Kidney capillary endothelial cell (primary cell): ENCODE measurements at places on chromosomes 6 and 20.
A peak's percentile ranks its signal among the peaks of the same experiment; 100 is the strongest.

DNA sequence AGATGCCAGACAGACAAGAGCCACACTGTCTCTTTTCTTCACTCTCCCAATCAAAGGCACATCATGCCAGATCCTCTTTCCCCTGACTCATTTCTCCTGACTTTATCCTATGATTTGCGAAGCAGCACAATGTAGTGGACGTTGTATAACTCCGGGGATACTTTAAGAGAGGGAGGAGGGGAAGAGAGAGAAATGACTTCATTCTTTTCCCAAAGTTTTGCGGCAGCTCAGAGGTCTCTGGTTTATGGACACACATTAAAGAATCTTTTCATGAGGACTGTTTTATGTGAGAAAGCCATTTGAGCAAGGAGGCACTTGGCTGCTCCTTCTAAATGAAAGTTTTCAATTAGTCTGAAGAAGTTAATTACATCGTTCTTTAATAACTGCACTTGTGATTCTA is 75.1 kb upstream of the MC3R start:
- no peak for DNase-seq

DNA sequence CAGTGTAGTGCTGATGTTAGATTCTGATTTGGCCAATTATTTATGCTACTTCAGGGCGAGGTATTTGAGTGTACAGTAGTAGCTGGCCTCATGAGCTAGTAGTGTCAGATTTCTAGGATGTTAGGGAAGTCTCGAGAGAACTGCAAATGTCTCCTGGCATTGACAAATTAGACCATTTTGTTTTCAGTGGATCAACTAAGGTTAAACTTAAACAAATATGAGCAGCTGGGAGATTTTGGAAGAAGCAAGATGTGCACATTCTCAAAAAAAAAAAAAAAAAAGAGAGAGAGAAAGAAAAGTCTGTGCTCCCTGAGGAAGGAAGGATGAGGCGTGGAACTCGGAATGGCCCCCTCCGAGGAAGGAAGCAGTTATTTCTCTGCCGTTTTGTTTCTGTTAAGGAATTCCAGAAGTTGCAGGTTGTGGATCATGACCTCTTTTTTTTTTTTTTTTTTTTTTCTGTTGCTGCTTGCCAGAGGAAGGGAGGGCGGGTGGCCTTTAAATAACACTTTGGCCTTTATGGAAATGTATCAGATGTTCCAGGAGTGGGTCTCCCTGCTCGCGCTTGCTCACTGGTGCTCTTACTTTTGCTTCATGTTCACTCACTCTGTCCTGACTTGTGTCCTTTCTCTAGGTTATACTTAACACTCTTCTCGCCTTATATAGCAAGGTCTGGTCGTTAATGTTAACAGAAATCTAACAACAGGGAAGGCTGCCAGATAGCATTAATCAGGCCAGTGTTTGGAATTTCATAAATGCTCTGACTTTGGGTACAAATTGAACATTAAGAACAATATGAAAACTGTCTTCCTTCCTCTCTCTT is 124.4 kb downstream of the TCP11 start:
- no peak for DNase-seq

DNA sequence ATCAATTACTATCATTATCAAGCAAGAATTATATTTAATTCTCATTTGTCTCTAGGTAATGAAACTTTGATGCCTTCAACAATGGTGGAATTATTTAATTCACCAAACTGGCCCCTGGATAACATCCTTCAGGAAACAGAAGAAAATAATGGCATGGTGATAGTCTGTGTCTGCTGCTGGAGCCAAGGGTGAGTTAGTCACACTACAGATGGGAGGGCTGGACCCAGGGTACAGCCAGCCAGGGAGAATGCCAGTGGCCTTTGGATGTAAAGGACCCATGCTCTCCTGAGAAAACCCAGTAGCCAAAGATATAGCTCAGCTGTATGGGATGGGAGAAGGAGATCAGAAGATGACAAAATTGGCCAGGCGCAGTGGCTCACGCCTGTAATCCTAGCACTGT is 60.0 kb upstream of the CNKSR3 start:
- peak; percentile 11 for DNase-seq

GRCh38 chr6:161066511-161066910 is 74.9 kb downstream of the MAP3K4 start:
- DNase-seq = no peak

GRCh38 chr20:43681991-43682410 is 15.1 kb downstream of the MYBL2 start:
- DNase-seq = no peak

DNA sequence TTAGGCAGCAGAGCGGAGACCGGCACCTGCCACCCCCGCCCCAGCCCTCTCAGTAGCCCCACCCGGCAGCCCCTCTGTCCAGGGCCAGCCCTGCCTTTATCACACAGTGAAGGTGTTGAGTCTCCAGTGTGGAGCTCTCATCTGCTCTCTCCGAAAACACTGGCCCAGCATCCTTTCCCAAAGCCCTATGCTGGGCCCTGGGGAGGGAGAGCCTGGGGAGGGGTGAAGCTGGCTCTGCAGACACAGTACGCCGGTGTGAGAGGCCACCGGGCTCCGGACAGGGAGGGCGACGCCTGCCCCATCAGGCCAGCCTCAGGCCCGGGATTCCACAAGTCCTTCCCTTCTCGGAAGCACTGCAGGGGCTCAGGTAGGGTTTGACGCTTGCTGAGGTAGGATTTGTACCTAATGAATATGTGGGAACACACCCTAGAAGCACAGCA is 186.9 kb downstream of the ERMARD start:
- no peak for DNase-seq

- DNase-seq = no peak
Measured at GRCh38 chr6:51738614-51739013, 348.8 kb downstream of the PKHD1 start.

GRCh38 chr20:21344206-21344900 is 41.2 kb downstream of the XRN2 start:
- no peak for DNase-seq

- no peak for DNase-seq
Measured at GRCh38 chr6:167877994-167878779, 51.5 kb downstream of the AFDN start.

- DNase-seq = peak; percentile 90
Measured at GRCh38 chr6:131954775-131955107, 3.6 kb upstream of the CCN2 start.

- no peak for DNase-seq
Measured at GRCh38 chr20:63179687-63180568, 36.0 kb downstream of the YTHDF1 start.

DNA sequence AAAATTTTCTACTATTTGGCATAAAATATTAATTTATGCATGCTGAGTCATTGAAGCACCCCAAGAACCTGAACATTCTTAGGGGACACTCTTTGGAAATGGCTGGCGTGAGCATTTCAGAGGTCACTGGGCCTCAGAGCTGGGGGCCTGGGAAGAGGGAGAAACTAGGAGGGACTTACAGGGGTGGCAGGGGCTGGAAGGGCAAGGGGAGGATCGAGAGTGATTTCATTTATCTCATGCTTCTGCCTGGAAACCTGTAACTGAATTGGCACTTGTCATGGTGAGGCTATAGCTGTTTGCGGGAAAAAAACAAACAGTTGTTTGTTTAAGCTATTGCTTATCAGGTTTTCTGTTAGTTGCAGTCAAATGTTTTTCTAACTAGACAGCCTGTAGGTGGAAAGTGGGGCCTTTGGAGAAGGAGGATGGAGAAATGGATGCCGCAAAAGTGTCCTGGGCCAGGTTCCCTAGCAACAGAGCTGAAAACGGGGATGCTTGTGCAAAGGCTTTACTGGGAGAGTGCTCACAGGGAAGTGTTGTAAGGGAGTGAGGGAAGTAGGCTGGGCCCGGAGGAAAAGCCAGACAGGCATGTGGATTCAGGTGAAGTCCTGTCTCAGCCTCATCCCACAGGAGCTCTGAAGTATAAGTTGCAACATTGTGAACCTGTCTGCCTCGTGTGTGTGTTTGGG is 36.4 kb upstream of the KAT14 start:
- DNase-seq = no peak

DNA sequence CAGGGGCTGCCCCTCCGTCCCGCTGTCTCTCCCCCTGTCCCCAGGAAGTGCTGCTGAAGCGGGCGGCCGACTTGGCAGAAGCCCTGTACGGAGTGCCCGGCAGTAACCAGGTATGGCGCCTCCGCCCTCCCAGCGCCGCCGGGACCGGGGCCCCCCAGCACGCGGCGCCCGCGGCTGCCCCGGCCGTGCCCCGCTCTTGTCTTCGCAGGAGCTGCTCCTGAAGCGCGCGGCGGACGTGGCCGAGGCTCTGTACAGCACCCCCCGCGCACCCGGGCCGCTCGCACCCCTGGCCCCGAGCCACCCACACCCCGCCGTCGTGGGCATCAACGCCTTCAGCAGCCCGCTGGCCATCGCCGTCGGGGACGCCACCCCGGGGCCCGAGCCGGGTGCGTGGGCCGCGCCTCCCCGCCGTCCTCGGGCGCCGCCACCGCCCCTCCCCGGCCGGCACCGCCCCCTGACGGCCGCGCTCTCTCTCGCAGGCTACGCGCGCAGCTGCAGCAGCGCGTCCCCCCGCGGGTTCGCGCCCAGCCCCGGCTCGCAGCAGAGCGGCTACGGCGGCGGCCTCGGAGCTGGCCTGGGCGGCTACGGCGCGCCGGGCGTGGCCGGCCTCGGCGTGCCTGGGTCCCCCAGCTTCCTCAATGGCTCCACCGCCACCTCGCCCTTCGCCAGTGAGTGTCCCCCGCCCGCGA is 48.4 kb downstream of the CPXM1 start:
- DNase-seq = no peak

DNA sequence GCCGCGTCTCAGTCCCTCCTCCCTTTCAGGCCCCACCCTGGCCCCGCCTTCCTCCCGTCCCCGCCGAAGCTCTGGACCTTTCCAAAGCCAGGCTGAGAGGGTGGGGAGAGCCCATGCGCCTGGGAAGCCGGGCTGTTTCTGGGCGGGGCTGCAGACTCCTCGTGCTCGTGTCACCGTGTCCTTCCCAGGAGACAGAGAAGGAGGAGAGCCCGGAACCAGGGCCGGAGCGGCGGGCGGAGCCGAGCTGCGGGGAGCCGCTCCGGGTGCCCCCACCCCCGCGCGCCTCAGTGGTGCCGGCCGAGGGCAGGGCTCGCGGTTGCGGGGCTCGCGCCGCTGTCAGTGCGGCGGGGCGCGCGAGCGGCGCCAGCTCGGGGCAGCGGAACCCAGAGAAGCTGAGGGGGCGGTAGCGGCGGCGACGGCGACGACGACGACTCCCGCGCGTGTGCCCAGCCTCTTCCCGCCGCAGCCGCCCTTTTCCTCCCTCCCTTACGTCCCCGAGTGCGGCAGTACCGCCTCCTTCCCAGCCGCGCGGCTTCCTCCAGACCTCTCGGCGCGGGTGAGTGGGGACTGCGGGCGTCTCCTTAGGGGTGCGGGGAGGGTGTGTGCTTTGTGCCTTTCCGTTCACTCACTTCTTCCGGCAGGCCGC is at the start of gene RALY:
Gene RALY, plus strand, starts transcription at position 336 of the 646 bp plus-strand sequence. CDS start 78,164 bp downstream, outside the sequence.
- DNase-seq = peak; percentile 60

DNA sequence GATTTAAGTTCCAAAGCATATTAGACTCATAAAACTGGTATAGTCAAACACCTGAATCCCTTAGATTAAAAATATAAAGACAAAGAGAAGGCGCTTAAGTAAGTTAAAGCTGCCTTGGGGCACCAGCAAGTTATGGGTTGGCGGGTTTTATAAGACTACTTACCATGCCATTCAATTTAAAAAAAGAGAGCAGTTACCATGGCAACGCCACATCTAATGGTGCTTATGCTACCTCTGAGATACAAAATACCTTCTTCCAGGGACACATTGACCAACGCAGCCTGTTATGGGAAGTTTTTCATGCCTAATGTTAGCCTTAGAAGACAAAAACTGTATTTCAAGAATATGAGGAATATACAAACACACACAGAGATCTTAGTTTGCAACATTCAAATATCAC is 713.6 kb downstream of the RNF144B start:
- DNase-seq = no peak

DNA sequence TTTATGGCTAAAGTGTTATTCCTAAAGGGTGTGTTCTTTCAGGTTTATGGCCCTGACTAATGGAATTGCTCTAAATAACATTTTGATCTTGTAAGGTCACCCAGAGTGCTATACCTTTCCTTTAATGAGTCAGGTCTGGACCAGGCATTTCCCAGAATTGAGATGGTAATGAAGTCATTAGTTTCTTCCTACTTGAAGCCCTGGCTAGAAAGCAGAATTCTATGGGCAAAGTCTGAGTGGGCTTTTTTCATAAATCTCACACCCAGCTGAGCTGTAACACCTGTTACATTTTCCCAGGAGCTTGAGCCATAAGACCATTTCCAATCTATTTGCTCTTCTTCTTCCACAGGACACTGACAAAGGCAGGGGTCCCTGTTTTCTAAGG is 122.0 kb upstream of the ID4 start:
- no peak for DNase-seq

GRCh38 chr6:5205877-5206850 is 54.6 kb downstream of the LYRM4 start:
- peak; percentile 12 for DNase-seq

DNA sequence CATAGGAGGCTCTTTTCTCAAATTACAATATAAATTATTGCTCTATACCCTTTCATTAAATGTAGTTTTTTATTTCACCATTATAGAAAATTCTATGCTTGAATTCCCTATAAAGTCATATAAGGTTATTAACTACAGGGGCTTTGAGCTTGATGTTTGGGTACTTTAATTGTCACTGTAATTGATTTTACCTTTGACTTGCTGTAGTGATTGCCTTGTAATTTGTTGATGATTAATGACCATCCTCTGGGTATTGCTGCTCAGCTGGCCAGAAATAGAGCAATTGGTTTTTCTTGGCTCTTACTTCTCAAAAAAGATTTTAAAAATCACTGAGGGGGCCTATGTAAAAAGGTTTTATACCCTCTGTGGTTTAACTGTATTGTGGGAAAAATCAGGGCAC is 1186.0 kb downstream of the KHDRBS2 start:
- DNase-seq = no peak

- DNase-seq = peak; percentile 65
Measured at GRCh38 chr20:57990396-57990987, 238.0 kb downstream of the ANKRD60 start.

- DNase-seq = no peak
Measured at GRCh38 chr6:624979-625378, 31.9 kb downstream of the HUS1B start.

DNA sequence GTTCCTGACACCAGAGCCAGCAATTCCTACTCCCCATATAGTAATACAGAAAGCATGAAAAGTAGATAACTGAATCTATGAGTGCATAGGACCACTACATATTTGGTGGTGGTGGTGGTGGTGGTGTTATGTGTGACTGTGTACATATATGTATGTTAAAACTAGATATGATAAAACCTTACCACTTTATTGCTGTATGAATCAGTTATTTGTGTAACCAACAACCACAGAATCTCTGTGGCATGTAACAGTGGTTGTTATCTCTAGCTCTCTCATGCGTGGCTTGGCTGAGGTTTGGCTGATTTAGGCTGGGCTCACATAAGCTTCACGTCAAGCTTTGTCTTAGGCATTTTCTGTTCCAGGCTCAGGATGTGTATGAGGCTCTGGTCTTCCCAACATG is 55.7 kb downstream of the PLCB1 start:
- DNase-seq = no peak

GRCh38 chr20:24718696-24719095 is 230.4 kb upstream of the CST7 start:
- DNase-seq = no peak
